ENCODE measurements at places on chromosomes 1 and 21.

- peak; percentile 59 for DNase-seq
Measured at GRCh38 chr1:111739194-111739924, at the start of gene INKA2. Gene INKA2 (minus strand): TSS chr1:111739395. CDS start chr1:111739242, 153 bp downstream.

DNA sequence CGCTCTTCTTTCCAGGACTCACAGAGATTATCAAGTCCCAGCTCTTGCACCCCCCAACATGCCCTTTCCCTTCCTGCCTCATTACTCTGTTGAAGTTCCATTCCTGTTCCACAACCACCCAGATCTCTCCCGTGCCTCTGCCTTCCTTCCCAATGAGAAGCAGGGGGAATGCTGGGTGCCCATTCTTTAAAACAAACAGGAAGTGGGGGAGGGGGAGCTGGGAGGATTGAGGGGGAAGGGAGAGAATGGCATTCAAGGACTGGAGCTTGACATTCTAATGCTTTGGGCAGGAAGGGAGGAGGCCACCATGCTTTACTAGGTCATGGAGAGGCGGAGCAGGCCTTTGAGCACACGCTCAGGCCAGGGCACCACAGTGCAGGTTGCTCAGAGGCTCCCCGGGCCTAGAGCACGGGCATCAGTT, 150.3 kb upstream of the IRF2BP2 start:
- DNase-seq = no peak

DNA sequence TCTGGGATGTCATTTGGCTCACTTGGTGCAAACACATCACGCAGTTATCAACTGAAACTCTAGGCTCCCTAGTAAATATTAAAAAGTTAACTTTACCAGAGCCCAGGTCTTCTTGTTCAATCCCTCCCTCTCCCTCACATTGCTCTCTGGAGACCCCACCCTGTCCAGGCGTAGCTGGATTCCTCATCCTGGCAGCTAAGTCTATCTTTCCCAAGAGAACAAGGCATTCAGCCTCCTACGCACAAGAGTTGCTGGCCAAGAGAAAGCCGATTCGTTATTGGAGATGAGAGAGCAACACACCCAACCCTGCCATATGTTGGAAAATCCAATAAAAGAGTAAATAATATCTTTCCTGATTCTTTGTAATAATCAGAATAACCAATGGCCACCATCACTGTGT, 117.9 kb downstream of the SLC30A10 start:
- DNase-seq = no peak

- DNase-seq = no peak
Measured at GRCh38 chr1:208272713-208273112, 28.5 kb upstream of the PLXNA2 start.

DNA sequence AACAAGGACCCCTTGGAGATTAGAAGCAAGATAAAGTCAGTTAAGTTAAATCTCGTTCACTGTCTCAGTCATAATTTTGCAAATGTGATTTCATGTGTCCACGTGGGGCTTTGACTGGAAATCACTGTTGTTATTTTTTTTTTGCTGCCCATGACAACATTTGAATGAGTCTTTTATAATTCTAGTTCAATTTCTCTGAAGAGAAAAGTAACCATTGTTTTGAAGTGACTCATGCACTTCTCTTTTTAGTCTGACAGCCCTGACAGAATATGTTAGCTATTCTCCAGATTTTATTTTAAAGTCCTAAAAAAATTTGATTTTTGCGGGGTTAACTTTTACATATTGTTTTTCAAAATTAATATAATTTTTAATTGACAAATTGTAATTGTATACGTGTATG, 30.7 kb upstream of the NLRP3 start:
- DNase-seq = no peak

- DNase-seq = no peak
Measured at GRCh38 chr1:92123868-92124267, 43.7 kb downstream of the BTBD8 start.

GRCh38 chr1:245500546-245500945, 345.8 kb downstream of the KIF26B start:
- no peak for DNase-seq

- no peak for DNase-seq
Measured at GRCh38 chr1:115176189-115176588, 86.9 kb upstream of the TSPAN2 start.

GRCh38 chr1:53715478-53715877, 23.5 kb downstream of the GLIS1 start:
- DNase-seq = no peak

GRCh38 chr21:36320421-36321324, 676 bp downstream of the MORC3 start:
- no peak for DNase-seq

DNA sequence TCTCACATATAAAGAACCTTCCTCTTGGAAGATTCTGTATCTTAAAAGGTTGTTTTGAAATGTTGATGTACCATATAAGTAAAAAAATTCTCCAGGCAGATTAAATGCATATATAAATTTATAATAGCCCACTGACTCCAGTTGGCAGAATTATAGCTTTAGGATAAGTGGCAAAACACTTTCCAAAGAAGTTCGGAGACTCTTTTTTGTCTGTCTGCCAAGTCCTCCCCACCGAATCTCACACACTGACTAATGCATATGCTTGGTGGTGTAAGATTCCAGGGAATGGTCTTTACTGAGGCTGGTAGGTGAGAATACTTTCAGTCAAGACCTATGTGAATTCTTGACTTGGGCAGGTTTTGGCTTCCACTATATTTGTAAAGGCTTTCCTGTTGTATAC, 724.3 kb upstream of the CXADR start:
- DNase-seq = no peak

- no peak for DNase-seq
Measured at GRCh38 chr1:207844371-207844770, 66.6 kb downstream of the CD34 start.

- DNase-seq = no peak
Measured at GRCh38 chr1:102726417-102726816, 381.9 kb downstream of the COL11A1 start.

DNA sequence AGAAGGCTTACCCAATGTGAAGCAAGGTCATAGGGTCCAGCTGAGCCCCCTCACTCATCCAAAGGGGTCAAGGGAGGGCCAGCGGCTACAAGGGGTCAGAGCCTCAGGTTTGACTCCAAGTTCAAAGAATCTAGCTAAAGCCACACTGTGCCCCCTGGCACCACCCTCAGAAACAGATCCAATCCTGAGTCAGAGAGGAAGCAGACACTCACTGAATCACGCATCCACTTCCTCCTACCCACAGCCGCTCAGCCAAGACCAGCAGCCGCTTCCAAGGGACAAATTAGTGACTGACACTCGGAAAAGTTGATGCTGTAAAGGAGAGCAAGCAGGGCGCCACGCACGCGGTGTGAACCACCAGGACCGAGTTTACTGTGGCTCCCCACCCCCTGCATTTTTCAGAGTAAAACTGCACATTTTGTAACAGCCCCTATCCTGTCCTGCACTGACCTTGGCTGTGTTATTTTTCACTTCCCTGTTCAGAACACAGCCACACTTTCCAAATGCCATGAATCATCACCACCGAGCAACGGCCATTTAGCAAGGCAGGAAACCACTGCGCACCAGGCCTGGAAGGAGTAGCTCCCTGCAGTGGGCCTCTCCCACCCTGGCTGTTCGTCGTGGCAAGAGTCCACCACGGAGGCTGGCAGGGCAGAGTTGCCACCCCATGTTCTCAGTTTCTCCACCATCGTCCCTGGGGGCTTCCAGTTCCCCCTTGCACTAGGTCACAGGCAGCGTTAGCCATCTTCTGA, 147.8 kb downstream of the TOMM20 start:
- DNase-seq = peak; percentile 47

GRCh38 chr1:157419845-157420542, 132.3 kb downstream of the FCRL5 start:
- no peak for DNase-seq

GRCh38 chr21:28111151-28111619, 881.5 kb downstream of the LTN1 start:
- DNase-seq = no peak

GRCh38 chr1:155910621-155911121, 478 bp downstream of the RIT1 start:
- DNase-seq = no peak

DNA sequence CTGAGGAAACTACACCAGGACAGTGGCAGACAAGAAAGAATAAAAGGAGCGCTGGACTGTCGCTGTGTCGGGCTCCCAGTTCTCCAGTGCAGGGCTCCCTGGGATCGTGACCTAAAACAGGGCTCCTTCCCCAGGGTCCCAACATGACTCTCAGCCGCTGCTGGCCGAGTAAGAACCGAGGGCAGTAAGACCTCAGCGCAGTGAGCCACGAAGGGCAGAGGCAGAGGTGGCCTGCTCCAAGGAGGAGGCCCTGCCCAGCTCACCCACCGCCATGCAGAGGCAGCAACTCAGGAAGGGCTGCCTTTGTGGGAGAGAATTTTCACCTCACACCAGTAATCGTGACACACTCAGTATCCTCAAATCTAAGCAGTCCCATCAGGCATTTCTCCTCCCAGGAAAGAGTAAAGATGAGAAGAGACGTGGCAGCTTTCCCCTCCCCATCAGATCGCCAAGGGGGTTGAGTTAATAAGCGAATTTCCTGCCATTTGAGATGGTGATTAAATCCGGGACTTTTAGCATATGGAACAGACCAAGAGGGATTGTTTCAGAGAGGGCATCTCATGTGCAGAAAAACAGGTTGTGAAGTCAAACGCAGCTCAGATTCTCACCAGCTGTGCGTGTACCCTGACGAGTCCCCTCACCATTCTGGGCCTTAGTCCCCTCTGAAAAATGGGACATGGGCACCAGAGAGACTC, 19.8 kb upstream of the ARTN start:
- DNase-seq = no peak

GRCh38 chr21:15627823-15628222, 102.0 kb upstream of the USP25 start:
- no peak for DNase-seq

- DNase-seq = no peak
Measured at GRCh38 chr21:32372755-32373154, 20.1 kb downstream of the URB1 start.

- DNase-seq = no peak
Measured at GRCh38 chr1:14678011-14678638, 79.6 kb downstream of the KAZN start.

DNA sequence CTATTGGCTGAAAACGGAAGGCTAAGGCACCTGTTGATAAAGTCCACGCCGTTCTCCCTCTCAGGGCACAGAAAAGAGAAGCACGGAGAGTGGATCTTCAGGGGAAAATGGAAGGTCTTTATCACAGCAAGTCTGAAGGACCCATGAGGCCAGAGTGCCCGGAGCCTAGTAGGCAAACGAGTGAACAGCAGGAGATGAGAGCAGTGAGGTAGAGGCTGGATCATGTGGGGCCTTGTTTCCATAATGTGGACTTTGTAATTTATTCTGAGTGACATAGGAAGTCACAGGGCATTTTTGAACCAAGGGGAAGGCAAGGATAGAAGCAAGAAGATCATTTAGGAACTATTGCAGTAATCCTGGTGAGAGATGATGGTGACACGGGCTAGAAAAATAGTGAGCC, 287.2 kb upstream of the NRIP1 start:
- no peak for DNase-seq

DNA sequence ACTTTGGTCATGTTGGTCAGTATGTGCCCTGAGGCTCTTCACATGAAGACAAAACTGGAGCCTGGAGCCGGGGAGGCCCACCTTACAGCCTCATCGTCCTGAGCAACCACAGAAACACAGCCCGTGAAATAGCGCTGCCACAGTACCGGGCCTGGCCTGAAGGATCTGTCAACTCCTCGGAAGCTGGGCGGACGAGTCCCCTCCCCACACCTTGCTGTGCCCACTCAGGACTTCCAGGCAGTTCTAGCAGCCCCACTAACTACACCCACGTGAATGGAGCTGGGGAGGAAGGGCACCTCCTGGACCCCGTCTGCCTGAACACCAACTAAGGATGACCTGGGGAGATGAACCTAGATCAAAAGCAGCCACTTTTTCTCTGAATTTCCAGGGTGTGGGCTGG, 24.7 kb downstream of the SDE2 start:
- no peak for DNase-seq

GRCh38 chr1:157198619-157199420, 60.6 kb upstream of the ETV3 start:
- no peak for DNase-seq

GRCh38 chr1:27086026-27086425, 68.9 kb downstream of the SLC9A1 start:
- DNase-seq = no peak

- no peak for DNase-seq
Measured at GRCh38 chr21:17514124-17514845, 1.4 kb downstream of the CXADR start.

DNA sequence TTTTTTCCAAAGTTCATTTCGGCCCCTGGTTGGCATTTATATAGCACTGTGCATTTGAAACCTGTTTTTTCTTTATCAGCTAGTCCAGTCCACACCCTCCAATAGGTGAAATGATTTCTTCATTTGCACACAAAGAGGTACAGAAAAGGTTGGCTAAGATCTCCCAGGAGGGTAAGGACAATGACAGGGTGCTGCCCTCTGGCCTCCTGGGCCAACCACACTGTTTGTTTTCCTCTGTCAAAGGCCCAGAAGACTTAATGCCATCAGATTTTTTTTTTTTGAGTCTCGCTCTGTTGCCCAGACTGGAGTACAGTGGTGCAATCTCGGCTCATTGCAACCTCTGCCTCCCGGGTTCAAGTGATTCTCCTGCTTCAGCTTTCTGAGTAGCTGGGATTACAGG, 70.1 kb upstream of the EFHD2 start:
- no peak for DNase-seq

- no peak for DNase-seq
Measured at GRCh38 chr1:17287130-17287776, 20.7 kb upstream of the PADI4 start.

Measured in stimulated activated CD4-positive, alpha-beta T cell treated with anti-CD3 and anti-CD28 coated beads, TNF-alpha, amount 100 ng/mL, for 4 hours (primary cell).